Glomerular endothelial cell (primary cell): ENCODE measurements at places on chromosomes 11 and 22. TPM values are rescaled to one million over a fixed set of nuclear protein-coding genes. Genes with fewer than 3 reads are reported as not detected.

Gene OR8G1
- not detected in 2 replicates for total RNA-seq

Gene OR8D4
- total RNA-seq = not detected in 2 replicates

Gene CYB561A3
- 46.1 and 64.1 TPM in 2 replicates for total RNA-seq

Gene ST14
- total RNA-seq = 0.12 TPM in 1 of 2 replicates, not detected in the other

Gene CECR2
- 1.2 and 1.5 TPM in 2 replicates for total RNA-seq

Gene CDC45
- total RNA-seq = 5.4 and 11.5 TPM in 2 replicates

Gene SLC6A5
- total RNA-seq = not detected in 2 replicates

Gene ATP6V1E1
- total RNA-seq = 163 and 195 TPM in 2 replicates

Gene AQP11
- total RNA-seq = 0.18 TPM in 1 of 2 replicates, not detected in the other

Gene ZNF143
- 18.3 and 24.5 TPM in 2 replicates for total RNA-seq

Gene TSPAN18
- total RNA-seq = 31.8 and 128 TPM in 2 replicates

Gene SPDYC
- total RNA-seq = not detected in 2 replicates

Gene SLC25A18
- not detected in 2 replicates for total RNA-seq

Gene LBHD1
- 2.1 and 7.1 TPM in 2 replicates for total RNA-seq

Gene LAYN
- 19.3 and 29.6 TPM in 2 replicates for total RNA-seq

Gene CYTH4
- total RNA-seq = 0.24 and 0.47 TPM in 2 replicates

Gene OR52A1
- not detected in 2 replicates for total RNA-seq

Gene KRTAP5-9
- not detected in 2 replicates for total RNA-seq

Gene CCDC117
- total RNA-seq = 18.3 and 23.5 TPM in 2 replicates
